Activated CD4-positive, alpha-beta T cell treated with anti-CD3 and anti-CD28 coated beads, Interleukin-2, amount 50 U/mL, for 48 hours (primary cell): ENCODE measurements at places on chromosomes 4 and X.

DNA sequence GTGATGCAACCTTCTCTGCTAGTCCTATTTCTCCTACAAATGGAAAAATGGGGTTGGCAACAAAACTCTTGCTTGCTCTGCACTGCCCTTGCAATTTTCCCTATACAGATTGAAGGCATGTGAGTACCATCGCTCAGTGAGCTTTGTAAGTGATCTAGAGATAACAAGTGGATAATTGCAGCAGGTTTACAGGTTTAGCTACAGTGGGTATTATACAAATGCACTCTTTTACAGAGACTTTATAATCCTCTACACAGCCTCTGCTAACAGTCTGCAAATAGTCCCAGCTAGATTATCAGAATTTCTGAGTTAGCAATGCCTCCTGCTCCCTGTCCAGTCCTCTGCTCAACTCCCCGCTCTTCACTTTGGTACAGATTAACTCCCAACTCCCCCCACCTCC, 11.1 kb downstream of the LEF1 start:
- no peak for DNase-seq

GRCh38 chr4:5460106-5460801, 248.1 kb downstream of the EVC2 start:
- peak; percentile 9 for DNase-seq

DNA sequence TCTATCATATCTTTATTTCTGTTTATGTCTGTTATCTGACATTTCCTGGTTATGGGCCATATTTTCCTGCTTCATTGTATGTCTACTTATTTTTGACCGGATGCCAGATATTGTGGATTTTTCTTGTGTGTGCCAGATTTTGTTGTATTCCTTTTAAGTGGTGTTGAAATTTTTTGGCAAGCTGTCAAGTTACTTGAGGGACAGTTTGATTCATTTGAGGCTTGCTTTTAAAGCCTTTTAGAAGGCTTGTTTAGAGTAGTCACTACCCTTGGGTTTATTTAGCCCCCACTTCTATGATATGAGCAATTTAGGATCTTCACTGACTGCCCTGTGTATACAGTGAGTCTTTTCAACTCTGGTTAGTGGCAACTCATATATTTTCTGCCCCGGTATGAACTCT, 29.2 kb upstream of the NPY2R start:
- DNase-seq = no peak

GRCh38 chr4:83759611-83760010, 223.7 kb downstream of the GPAT3 start:
- no peak for DNase-seq

GRCh38 chr4:109014593-109015412, 251.9 kb upstream of the ETNPPL start:
- no peak for DNase-seq
